Activated CD8-positive, alpha-beta T cell treated with anti-CD3 and anti-CD28 coated beads, Interleukin-2, amount 10 ng/mL, durations not matched to agents 7 days and 5 days (primary cell): ENCODE measurements at places on chromosomes 3 and 15. TPM values are rescaled to one million over a fixed set of nuclear protein-coding genes. Genes with fewer than 3 reads are reported as not detected.

Gene GRM7
- total RNA-seq, result not detected

Gene EPHA6
- total RNA-seq, result not detected

Gene DISP2
- total RNA-seq, result 0.82 TPM

Gene CNTN4
- total RNA-seq, result not detected

- H3K27me3 ChIP-seq, result peaks cover 6% of the 10 kb centered on the region
- no peaks in the 10 kb centered on the region for H3K36me3 ChIP-seq
- no peak overlapping the region for H3K4me3 ChIP-seq
- H3K27ac ChIP-seq, result no peak overlapping the region
- no peak for DNase-seq
These were observed 52.2 kb downstream of the SLCO2A1 start for GRCh38 chr3:133977568-133977967.

DNA sequence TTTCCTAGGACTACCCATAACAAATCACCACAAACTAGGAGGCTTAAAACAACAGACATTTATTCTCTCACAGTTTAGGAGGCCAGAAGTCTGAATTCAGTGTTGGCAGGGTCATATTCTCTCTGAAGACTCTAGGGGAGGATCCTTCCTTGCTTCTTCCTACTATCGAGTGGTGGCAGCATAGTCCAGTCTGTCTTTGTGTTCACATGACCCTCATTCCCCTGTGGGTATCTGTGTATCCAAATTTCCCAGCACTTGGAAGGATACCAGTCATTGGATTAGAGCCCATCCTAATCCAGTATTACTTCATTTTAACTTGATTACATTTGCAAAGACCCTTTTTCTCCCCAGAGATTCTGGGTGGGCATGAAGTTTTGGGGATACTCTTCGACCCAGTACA lies 63.8 kb downstream of the GMPS start:
- DNase-seq, result no peak
- H3K36me3 ChIP-seq, result peaks cover 44% of the 10 kb centered on the region
- H3K4me1 ChIP-seq, result no peaks in the 10 kb centered on the region
- H3K27me3 ChIP-seq, result no peaks in the 10 kb centered on the region
- H3K4me3 ChIP-seq, result no peak overlapping the region

DNA sequence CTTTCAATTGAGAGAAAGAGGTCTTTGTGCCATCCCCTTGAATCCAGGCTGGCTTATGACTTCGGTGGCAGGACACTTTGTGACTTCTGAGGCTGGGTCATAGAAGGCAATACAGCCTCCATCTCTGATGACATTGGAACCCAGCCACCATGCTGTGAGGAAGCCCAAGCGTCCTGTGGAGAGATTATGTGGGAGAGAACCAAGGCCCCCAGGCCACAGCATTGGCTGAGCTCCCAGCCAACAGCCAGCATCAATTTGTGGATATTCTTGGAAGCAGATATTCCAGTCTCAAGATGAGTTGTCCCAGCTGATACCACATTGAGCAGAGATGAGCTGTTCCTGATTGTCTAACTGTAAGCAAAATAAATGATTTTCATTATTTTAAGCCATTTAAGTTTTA lies 12.7 kb upstream of the XIRP1 start:
- peaks cover 11% of the 10 kb centered on the region for H3K4me1 ChIP-seq
- no peaks in the 10 kb centered on the region for H3K36me3 ChIP-seq
- peaks cover 36% of the 10 kb centered on the region for H3K27me3 ChIP-seq
- H3K27ac ChIP-seq, result no peak overlapping the region

DNA sequence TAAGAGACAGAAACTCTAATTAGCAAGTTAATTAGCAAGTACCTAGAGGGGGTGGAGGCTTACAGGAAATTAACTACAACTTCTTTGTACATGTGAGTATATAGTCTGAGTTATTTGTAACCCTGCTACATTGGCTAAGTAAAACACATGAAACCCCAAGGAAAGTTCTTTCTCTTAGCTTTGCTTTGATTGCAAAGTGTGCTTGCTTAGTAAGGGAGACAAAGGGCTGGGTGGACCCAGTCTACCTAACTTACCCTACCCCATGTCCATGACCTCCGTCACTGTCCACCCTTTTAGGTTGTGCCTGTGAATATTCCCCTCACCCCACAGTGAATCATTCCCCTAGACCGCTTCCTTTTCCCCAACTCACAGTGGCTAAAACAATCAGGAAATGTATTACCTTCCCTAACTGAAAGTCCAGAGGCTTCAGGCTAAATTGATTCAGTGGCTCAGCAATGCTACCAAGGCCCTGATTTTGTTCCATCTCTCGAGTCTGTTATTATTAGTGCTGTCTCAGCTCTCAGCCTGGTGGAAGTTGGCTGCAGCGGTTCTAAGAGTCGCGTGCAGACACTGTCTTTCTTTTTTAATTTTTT lies 31.1 kb upstream of the RYR3 start:
- DNase-seq, result no peak
- no peak overlapping the region for H3K27ac ChIP-seq
- H3K36me3 ChIP-seq, result no peaks in the 10 kb centered on the region
- H3K27me3 ChIP-seq, result no peaks in the 10 kb centered on the region
- H3K4me1 ChIP-seq, result no peaks in the 10 kb centered on the region

DNA sequence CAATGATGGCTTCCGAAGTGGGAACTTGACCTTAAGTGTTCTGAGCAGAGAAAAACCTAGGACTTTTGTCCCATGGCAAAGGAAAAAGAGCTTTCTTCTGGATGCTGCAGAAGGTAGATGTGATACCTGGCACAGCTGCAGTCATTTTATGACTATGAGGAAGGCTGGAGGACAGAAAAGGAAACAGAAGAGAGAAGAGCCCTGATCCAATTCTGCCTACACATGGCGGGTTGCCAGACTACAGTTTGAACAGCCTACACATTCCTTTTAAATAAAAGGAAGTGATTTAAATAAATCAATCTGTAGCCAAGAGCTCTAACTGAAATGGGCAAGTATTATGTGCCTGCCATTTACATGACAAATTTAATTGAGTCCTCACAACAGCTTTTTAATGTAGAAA lies 43.6 kb upstream of the CHRNB4 start:
- H3K36me3 ChIP-seq, result no peaks in the 10 kb centered on the region
- H3K27ac ChIP-seq, result no peak overlapping the region
- no peak overlapping the region for H3K4me3 ChIP-seq

- no peak for DNase-seq
- peak overlapping the region; percentile 46 for H3K27ac ChIP-seq
- peaks cover 46% of the 10 kb centered on the region for H3K27me3 ChIP-seq
- H3K4me3 ChIP-seq, result peak overlapping the region; percentile 71
- peaks cover 4% of the 10 kb centered on the region for H3K36me3 ChIP-seq
These were observed 2.5 kb upstream of the NLGN1 start for GRCh38 chr3:173395073-173395411.

- H3K4me3 ChIP-seq, result peak overlapping the region; percentile 93
- H3K36me3 ChIP-seq, result peaks cover 60% of the 10 kb centered on the region
- no peaks in the 10 kb centered on the region for H3K27me3 ChIP-seq
- peak overlapping the region; percentile 100 for H3K27ac ChIP-seq
- peaks cover 73% of the 10 kb centered on the region for H3K4me1 ChIP-seq
These were observed 26.1 kb downstream of the ATRIP start for GRCh38 chr3:48472673-48472922.
